ENCODE measurements at places on chromosomes 5 and 9.

GRCh38 chr9:109963079-109963478, 183.1 kb downstream of the PALM2AKAP2 start:
- DNase-seq = no peak

GRCh38 chr5:150180241-150181026, 9.4 kb upstream of the SLC6A7 start:
- DNase-seq = no peak

DNA sequence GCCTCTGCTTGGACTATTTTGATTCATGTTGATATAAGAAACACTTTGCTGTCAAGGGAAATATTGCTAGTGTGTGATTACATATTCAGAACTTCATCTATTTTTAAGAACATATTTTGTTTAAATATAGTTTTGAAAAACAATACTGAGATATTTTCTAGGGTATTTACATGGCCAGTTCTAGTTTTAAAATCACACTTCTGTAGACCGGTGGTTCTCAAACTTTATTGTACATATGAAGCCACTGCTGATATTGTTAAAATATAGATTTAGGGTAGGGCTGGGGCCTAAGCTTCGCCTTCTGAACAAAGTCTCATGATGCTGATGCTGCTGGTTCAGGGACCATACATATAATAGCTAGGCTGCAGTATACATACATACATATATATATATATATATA, 1000.0 kb downstream of the PTPRD start:
- DNase-seq = no peak

GRCh38 chr5:176922817-176923216, 23.7 kb upstream of the HK3 start:
- DNase-seq = no peak

DNA sequence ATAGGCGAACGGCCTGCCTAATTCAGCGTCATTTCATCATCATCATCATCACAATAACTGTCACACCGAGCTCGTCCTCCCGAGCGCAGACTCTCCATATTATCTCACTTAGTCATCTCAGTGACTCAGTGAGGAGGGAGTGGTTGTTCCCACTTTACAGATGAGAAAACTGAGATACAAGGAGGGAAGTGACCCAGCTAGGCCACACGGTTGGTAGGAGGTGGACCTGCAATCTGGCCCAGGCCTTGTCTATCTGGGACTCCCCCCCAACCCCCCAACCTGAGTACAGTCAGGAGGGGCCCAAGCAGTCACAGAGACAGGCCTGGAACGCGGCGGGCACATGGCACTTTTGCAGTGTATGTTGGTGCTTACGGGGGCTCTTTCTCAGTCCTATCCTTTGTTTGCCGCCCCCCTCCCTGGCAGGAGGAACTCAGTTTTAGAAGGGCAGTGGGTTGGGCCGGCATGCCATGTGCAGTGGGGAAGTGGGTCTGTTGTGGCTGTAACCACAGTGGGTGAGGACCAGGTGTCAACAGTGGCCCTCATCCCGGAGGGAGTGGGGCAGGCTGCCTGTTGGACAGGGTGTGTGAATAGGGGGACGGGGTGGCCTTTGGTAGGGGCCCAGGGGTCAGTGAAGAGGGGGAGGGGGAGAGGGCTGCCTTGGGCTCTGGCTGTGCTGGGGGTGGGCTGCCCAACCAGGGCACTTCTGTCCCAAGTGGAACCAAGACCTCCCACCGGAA, 1.7 kb upstream of the RXRA start:
- no peak for DNase-seq

- DNase-seq = no peak
Observed at GRCh38 chr9:75864266-75864665, 26.2 kb upstream of the PCSK5 start.

- no peak for DNase-seq
Observed at GRCh38 chr5:140875085-140876065, at the start of gene PCDHA12. TSS of gene PCDHA12 (plus strand) at chr5:140875308. CDS start at chr5:140875473, 165 bp downstream.

GRCh38 chr9:27534131-27534530, 4.5 kb upstream of the MOB3B start:
- no peak for DNase-seq

GRCh38 chr9:1100945-1101344, 50.8 kb downstream of the DMRT2 start:
- DNase-seq = no peak

DNA sequence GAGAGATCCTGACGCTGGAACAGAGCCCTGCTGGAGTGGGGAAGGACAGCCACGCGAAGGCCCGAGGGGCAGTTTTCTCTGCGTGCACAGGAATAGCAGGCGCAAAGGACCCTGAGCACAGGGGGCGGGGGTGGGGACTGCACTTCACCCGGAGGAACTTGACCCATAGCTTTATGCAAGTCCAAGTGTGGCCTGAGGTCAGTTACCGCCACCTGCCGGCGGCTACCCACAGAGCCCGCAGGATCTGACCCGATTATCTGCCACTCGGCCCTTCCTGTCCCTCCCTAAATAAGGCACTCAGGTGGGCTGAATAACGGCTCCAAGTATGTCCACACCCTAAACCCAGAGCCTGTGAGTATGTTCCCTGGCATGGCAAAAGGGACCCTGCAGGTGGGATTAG, 65.4 kb upstream of the FCN1 start:
- no peak for DNase-seq

- no peak for DNase-seq
Observed at GRCh38 chr5:141485321-141486055, 658 bp downstream of the PCDHGC4 start.

DNA sequence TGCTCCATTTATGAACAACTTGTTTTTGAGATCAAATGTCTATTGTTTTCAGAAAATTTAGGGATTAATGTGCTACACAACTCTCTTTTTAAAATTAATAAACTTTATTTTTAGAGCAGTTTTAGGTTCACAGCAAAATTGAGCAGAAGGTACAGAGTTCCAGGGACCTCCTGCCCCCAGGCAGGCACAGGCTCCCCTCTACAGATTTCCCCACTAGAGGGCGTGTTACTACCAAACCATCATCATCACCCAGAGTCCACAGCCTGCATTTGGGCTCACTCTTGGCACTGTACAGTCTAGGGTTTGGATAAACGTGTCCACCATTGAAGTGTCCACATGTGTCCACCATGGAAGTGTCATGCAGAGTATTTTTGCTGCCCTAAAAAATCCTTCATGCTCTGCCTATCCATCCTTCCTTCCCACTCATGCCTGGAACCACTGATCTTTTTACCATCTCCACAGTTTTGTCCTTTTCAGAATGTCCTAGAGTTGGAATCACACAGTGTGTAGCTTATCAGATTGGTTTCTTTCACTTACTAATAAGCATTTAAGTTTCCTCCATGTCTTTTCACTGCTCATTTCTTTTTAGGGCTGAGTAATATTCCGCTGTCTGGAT, 61.7 kb downstream of the MRPL36 start:
- DNase-seq = no peak

DNA sequence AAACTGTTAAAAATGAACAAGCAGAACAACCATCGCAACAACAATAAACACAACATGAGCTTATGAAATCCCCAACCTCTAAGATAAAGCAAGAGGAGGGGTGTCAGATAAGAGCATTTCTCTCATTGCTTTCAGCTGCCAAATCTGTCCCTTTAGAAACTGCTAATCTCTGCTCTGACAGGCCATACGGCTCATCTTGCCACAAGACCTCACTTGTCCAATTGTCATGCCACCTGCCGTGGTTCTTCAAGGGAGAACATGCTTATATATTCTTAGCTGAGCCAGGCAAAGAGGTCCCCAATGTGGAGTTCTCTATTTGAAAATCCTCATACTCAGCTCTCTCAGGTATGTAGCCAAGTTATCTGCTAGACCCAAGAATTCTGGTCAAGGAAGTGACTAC, 405.0 kb upstream of the TNC start:
- no peak for DNase-seq

DNA sequence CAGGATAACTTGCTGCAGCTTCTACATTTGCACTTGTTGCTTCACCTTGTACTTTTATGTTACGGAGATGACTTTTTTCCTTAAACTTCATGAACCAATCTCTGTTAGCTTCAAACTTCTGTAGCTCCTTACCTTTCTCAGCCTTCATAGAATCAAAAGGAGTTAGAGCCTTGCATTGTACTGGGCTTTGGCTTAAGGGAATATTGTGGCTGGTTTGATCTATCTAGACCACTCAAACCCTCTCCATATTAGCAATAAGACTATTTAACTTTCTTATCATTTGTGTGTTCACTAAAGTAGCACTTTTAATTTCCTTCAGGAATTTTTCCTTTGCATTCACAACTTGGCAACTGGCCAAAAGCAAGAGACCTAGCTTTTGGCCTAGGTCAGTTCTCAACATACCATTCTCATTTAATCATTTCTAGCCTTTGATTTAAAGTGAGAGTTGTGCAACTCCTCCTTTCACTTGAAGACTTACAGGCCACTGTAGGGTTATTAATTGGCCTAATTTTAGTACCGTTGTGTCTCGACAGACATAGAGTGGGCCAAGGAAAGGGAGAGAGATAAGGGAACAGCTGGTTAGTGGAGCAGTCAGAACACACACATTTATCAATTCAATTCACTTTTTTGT, 63.7 kb downstream of the SHOC1 start:
- no peak for DNase-seq

- no peak for DNase-seq
Observed at GRCh38 chr5:126953640-126954039, 76.7 kb downstream of the MARCHF3 start.

DNA sequence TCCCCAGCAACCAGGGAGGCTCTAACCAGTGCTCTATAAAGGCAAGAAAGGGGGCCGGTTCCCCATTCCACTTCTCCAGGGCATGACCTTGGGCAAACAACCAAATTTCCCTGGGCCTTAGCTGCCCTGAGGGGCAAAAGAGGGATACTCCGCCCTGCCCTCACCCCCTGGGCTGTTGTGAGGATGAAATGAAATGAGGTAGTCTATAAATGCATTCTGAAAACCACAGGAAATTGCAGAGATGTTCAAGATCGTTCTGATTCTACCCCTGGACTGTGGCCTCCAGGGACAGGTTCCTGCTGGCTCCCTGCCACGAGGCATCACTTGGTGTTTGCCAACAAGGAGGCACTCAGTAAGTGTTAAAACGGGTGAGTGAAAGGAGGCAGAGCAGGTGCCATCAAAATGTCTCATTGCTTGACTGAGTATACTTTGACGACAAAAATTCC, 5.7 kb downstream of the RAPGEF1 start:
- DNase-seq = no peak

DNA sequence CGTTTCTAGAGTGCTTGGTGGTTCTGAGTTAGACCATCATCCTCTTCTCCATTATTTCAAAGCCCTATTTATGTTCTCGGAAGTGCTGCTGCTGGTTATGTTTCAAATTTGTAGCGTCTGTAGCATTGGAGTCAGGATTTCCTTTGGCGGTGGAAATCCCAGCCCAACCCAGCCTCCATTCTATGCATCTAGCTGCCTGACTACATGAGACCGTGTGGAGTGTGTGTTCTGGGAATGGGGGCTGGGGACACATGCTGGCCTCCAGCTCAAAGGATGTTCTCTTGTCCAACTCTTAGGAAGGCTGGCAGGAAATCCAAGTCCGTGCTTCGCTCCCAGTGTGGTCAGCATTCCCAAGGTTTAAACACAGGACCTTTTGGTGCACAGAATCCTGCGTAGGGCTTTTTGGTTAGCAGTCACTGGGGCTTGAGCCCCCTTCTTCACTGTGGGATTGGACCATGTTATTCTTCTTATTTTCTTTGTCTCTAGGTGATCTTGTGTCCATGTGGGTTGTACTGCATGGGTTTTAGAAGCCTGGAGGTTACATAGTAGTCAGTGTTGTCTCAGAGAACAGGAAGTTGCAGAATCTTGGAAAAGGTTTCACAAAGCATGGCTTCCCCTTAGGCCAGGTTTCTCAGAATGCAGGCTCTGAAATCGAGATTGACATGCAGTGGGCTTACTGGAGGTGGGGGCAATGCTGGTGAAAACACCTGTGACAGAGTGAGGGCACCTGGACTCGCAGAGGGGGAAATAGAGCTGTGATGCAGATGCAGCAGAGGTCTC, 132.2 kb downstream of the ARHGAP26 start:
- no peak for DNase-seq

DNA sequence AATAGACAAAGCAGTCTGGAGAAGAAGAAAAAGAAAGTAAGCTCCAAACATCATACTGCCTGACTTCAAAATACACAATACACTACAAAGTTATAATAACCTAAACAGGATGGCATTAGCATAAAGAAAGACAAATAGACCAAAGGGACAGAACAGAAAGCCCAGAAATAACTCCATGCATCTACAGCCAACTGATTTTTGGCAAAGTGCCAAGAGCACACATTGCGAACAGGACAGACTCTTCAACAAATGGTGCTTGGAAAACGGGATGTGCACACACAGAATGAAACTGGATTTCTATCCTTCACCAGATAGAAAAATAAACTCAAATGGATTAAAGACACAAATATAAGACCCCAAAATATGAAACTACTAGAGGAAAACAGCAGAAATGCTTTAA, 66.6 kb upstream of the SPATA31E1 start:
- no peak for DNase-seq

- DNase-seq = no peak
Observed at GRCh38 chr9:35908504-35909125, 675 bp upstream of the SPAAR start.

DNA sequence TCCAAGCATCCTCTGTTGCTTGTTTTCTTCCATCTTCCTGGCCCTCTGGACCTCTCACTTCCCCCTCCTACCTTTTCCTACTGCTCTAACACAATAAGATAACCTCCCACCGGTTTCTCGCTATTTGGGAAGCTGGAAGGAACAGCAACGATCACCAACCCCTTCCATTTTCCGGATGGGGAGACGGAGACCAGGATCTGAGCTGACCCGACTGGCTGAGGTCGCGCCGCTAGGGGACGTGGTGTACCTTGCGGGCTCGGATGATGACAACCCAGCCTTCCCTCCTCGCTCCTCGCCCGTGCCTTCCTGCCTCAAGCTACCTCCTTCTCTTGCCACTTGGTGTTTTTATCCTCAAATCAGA, 1.9 kb downstream of the LPAR1 start:
- DNase-seq = no peak

DNA sequence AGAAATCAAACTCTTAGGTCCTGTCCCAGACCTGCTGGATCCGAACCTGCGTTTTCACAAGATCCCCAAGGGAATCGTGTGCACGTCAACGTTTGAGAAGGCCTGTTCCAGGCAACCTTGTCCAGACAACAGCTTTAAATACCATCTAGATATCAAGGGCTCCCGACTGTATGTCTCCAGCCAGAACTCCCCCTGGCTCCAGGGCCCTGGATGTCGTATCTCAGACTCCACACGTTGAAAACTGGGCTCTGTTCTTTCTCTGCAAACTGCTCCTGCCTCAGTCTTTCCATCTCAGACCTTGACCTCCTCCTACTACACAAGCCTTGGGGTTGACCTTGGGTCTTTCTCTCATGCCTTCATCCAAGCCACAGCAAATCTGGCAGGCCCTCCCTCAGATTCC, 5.8 kb upstream of the ENG start:
- no peak for DNase-seq

DNA sequence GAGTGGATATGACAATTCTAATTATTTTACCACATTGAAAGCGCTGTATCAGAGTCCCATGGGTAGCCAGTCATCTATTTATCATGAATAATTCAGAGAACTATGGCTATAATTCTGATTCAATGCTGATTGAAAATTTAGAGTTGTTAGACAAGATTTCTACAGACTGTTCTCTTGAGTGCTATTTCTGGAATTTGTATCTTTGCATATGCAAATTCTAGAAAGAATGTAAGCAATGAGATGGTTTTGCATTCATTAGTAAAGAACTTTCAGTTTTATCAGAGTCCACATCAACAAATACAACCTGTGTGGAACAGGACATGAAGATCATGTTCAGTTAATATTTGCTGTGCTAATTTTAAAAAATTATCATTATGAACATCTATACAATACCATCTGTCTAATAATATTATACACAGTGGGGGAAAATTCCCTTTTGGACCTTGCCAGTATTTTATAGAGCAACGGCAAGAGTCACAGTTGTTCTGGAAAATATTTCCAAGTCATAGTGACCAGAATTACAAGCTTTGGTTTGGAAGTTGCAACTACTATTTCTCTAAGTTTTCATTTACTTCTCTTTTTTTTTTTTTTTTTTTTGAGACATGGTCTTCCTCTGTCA, 372.7 kb upstream of the PTGER4 start:
- no peak for DNase-seq
